DMS53 (cell line): ENCODE measurements at places on chromosomes 7 and 10.

- peak; percentile 76 for DNase-seq
These were observed 67.6 kb downstream of the TMEM130 start for GRCh38 chr7:98802088-98802780.

GRCh38 chr7:35185908-35186731, 67.8 kb downstream of the TBX20 start:
- DNase-seq = peak; percentile 87

GRCh38 chr7:42198974-42199668, 37.9 kb downstream of the GLI3 start:
- no peak for DNase-seq

GRCh38 chr7:138962561-138963270, 18.5 kb downstream of the KIAA1549 start:
- DNase-seq = no peak

DNA sequence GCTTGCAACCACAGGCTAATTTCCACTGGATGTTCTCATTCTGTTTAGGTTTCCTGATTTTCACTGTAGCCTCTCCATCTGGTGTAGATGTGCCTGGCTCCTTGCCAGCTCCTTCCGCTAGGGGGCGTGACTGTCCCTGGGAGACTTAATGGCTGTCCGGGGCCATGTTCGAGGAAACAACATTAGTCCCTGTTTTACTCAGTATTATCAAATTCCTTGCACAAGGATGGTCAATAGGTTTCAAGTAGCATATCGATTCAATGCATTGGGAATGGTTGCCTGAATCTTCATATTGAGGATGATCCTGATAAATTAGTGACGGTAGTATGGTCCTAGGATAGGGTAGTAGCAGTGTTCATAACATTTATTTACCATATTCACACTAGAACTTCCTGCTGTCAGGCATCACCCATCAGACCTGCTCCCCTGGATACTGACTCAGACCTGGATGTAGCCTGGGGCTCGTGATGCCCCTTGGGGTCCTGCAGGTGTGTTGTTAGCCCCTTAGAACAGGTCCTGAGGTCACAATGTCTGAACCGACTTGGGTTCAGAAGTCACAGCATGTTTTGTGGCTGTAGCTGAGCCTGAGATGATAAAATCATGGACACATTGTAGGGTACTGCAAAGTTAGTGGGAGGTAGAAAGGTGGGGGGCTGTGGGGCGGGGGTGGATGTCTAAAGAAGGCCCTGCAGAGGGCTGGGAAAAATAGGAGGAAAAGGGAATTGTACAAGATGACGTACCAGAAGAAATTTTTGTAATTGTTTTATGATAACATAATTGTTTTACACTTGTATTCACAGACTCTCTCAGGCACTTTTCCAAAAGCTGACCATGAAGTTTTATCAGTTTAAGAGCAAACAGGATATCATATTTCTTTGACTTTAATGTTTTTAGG, 8.9 kb upstream of the EXOC6 start:
- peak; percentile 75 for DNase-seq
